CD4-positive, alpha-beta memory T cell (primary cell): ENCODE measurements at places on chromosomes 4 and X. TPM values are rescaled to one million over a fixed set of nuclear protein-coding genes. Genes with fewer than 3 reads are reported as not detected.

GRCh38 chrX:73830489-73831414, 267.8 kb downstream of the CHIC1 start:
- no peak for DNase-seq

GRCh38 chr4:25486171-25486570, 109.1 kb downstream of the ANAPC4 start:
- DNase-seq = no peak

DNA sequence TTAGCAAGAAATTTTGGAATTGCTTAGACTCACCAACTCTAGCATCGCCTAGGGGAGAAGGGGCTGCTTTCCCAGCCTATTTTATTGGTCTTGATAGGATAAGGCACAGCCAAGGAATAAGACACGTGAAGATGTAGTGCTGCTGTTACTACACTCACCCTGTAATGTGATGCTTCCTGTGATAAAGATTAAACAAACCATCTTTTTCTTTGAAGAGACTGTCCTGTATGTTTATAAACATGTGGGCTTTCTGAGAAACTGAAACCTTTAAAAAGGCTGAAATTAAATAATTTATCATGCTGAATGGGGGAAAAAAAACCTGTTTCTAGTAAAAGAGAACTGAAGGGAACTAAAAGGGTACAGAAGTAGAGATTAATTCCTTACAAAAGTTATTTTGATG, 13.2 kb downstream of the TAPT1 start:
- DNase-seq = no peak

RRH gene
- total RNA-seq = 0.30 TPM

ZNF711 gene
- total RNA-seq = 1.3 TPM

PRAF2 gene
- 25.4 TPM for total RNA-seq

BBS12 gene
- total RNA-seq = 4.1 TPM
